ENCODE measurements at places on chromosomes 2 and 18.

- DNase-seq: no peak
These were observed 59.7 kb downstream of the PAX3 start for GRCh38 chr2:222239091-222239490.

GRCh38 chr18:13548106-13548819, 178.1 kb downstream of the FAM210A start:
- no peak for DNase-seq

DNA sequence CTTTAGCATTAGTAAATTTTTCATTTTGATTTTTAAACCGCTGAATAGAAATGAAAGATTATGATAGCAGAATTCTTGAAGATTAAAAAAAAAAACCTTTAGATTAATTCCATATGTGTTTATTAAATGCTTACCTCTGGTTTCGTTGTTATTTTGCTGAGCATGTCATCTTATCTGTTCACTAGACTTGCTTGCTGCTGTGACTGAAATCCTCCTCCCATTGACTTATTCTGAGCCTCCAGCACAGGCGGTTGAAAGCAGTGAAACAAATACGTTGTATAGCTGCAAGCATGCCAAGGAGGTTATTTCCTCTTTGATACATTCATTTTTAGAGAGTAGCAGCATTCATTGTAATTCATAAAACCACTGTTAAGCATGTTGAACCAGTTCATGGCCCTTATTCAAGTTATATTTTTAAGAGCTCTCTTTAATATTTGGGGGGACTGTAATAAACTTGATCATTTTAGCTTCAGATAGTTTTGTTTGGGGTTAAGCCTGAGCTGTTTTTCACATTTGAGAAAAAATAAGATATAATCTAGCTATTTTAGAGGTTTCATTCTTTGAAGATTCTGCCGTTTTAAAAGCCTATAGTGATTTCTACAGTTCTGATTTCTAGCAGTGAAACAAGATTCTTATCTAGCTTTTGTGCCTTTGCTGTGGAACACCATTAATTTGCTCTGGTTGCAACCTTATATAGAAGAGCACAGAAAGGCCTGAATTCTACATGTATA, at the start of gene HTR2B:
Gene HTR2B, minus strand, starts transcription at position 205 of the 731 bp plus-strand sequence. CDS start 1,278 bp downstream, outside the sequence.
- no peak for DNase-seq

DNA sequence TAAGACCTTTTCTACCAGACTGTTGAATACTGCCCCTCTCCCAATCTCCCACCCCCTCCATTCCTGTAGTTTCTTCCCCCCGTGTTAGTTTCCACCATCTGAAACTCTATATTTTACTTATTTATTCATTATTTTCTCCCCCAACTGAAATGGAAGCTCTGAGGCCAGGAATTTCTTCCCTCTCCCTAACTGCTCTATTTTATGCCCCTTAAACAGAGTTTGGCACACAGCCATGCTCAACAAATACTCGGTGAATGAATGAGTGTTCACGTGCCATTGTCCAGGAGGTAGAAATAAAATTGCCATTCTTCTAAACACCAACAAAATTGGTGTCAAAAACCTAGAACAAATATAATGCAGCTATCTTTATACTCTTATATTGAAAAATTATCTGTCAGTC, 5.6 kb downstream of the ITGB1BP1 start:
- no peak for DNase-seq

DNA sequence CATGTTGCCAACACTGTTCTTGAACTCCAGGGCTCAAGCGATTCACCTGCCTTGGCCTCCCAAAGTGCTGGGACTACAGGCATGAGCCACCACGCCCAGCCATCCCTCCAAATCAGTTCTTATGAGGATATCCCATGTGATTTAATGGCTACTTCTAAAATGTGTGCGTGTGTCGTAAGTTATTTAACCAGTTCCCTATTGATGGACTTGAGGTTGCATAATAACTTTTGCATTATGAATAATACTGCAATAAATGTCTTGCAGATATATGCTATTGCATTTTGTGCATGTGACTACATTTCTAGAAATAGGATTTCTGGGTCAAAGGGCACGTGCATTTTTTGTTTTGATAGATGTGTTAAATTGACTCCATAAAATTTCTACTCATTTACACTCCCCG, 19.0 kb downstream of the DIPK1C start:
- DNase-seq: no peak

GRCh38 chr2:105682401-105682800, 62.3 kb upstream of the NCK2 start:
- no peak for DNase-seq

DNA sequence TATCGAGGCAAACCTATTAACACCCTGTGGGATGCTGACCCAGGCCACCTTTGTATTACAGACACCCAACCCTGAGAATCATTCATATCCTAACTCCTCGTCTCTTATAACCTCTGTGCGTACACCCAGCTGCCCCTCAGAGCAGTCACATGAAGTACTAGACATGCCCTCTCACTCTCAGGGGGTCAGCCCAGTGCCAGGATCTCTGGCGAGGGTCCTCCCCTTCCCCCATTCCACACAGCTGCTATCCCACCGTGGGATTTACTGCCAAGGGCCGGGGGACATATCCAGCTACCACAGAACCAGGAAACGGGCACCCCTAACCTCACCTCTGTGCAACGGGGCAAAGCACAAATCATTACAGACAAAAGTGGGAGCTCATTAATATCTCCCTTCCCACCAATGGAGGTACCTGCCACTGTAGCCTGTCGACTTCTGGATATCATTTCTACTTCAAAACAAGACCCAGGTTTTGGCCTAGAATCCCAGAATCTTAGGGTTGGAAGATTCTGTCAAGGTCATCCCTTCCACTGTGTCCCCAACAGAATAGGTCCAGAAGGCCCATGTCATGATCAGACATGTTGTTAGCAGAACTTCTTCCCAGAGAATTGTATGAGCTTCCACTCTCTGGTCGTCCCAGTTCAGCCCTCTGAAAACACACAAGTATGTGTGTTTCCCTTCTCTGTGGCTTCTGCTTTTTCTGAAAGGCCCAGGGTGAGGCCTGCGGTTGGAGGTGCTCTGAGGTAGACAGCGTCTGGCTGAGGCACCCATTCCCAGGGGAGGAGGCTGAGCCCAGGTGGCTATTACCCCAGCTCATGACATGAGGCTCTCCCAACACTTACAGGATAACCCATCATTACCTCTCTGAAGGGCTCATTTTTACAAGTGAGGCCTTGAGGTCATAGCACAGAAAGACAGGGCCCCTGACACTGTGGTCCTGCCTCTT, 1.7 kb downstream of the TMBIM1 start:
- no peak for DNase-seq

DNA sequence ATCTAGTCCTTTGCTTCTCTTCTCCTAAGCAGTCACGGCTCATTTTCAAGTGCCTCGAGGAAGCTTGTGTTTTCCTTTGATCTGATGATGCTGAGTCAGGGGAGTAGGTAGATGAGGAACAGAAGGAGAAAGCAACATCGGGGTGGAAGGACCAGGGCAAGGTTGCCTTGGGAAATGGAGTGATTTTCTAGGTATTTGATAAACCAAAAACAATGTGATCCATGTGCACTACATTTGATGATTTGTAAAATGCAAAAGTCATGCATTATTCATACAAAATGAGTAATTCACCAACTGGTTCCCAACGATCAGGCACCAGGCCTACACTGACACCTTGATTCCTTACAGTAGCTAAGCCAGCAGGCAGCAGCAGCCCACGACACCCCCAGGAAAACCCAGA, 205.3 kb downstream of the ANAPC1 start:
- DNase-seq: no peak

DNA sequence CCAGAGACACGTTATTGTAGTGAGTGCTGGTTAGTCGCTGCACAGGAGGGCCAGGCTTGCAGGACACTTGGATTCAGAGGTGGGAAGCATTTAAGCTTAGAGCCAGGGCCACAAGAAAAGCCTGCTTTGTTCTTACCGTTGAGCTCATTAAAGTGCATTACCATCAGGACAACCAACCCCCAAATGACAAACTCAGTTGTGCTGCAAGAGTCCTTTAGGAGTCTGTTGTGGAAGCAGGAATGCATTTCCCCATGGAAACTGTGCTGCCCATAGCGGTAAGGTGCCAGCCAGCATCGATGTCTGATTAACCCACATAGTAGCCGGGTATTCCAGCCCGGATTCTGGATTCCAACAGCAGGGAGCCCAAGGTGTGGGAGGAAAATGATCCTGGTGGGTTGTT, 23.4 kb upstream of the REEP1 start:
- DNase-seq: no peak

DNA sequence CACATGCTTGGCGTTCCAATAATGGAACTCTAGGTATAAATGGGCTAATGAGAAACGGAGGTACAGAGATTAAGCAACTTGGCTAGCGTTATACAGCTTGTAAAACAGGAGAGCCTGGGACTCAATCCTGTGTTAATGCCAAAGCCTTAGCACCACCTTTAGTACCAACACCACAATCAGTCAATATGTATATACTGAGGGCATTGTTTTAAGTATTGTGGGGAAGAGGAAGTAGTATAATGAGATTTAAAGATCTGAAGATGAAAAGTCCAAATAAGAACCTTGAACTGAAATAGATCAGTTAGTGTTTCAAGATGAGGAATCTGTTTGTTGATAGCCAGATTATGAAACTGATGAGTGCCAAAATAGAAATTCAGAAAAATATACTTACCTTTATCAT, 8.1 kb downstream of the MARS2 start:
- DNase-seq: no peak

DNA sequence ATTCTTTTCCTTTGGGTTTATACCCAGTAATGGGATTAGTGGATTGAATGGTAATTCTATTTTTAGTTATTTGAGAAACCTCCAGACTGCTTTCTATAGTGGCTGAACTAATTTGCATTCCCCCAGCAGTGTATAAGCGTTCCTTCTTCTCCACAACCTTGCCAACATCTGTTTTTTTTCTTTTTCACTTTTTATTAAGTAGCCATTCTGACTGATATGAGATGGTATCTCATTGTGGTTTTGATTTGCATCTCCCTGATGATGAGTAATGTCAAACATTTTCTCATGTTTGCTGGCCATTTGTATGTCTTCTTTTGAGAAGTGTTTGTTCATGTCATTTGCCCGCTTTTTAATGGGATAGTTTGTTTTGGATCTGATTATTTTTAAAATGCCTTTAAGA, 64.1 kb upstream of the MEIS1 start:
- no peak for DNase-seq

DNA sequence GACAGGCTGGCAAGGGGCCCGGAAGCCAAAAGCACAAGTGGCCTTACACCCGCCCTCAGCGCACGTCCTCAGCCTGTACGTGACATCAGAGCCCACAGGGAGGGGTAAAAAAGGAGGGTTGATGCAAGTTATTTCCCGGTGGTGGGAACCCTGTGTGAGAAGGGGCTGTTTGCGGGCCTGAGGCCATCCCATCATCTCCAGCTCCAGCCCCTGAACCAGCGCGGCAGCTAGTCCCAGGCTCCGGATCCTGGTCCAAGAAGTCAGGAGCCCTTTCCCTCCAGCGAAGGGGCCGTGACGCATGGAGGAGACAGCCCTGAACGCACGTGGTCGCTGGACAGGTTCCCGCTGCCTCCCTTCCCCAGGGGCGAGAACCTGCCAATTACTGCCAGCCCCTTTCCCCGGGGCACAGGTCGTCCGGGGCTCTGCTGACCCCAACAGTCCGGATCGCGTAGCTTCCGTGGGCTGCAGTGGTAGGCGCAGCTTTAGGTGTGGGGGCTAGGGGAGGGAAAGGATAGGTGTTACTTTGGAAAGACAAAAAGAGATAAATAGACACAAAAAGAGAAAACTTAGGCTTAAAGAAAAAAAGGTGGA, 1.3 kb upstream of the LRP2 start:
- no peak for DNase-seq

DNA sequence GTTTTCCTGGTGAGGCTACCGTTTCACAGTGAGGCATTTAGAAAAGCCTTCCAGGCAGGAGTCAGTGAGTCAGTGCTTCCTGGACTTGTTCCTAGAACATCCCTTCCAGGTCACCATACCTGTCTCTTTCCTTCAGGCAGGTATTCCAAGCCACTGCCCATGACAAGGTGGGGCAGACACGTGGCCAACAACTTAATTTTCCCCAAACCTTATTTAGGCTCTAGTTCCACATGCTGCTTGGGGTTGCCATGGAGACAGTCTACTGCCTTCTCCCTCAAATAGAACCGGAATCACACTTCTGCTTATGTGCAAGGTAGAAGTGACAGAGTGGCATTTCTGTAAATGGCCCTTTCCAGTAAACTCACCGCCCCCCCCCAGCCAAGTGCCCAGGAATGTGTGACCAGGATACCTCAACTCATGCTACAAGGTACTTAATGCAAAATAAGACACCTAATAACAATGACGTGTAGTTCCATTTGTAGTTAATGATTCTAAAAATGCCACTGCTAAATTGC, 258.3 kb downstream of the PRKCE start:
- DNase-seq: no peak

DNA sequence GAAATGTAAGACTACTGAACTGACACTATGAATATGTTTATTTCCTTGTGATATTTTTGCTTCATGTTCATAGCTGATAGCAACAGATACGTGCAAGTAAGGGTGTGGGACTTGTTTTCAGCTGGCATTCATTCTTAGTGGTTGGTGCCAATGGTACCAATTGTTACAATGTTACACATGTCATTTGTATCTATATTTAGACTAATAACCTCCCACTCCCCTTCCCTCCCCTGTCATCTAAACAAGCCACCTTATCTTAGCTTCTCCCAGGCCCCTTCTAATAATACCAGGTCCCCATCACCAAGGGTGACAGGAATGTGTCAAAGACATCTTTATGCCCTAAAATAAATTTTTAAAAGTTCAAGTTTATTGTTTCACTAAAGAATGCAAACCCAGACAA, 294.7 kb upstream of the FAM98A start:
- DNase-seq: no peak

DNA sequence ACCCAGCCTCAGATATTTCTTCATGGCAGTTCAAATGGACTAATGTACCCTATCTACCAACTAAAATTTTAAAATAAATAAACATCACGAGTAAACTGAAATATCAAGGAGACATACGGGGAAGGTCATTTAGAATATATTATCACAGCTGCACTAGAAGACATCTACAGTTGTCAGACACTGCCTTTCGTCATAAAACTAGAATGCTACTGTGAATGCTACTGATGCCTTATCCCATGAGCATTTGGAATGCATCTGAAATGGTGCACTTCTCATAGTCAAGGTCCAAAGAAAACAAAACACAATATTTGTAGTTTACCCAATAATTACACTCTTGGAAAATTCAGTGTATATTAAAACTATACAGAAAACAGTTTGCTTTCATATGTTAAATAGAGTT, 165.2 kb downstream of the MREG start:
- no peak for DNase-seq

GRCh38 chr2:229417176-229417575, 146.1 kb upstream of the PID1 start:
- no peak for DNase-seq

GRCh38 chr2:41735006-41735405, 312.8 kb upstream of the PKDCC start:
- DNase-seq: no peak

GRCh38 chr2:2566396-2567323, 235.6 kb upstream of the MYT1L start:
- DNase-seq: no peak

- DNase-seq: no peak
These were observed 22.6 kb downstream of the ALMS1 start for GRCh38 chr2:73408198-73408597.

- no peak for DNase-seq
These were observed 7.2 kb downstream of the RND3 start for GRCh38 chr2:150480241-150480640.

GRCh38 chr2:197209246-197209645, 101.3 kb downstream of the ANKRD44 start:
- no peak for DNase-seq

Measured in stimulated activated CD4-positive, alpha-beta T cell treated with anti-CD3 and anti-CD28 coated beads, Interleukin-1b, Interleukin-23, amount 100 ng/mL, for 1 hour (primary cell).